ENCODE measurements at places on chromosomes 7 and 10.
A peak's percentile ranks its signal among the peaks of the same experiment; 100 is the strongest.

GRCh38 chr10:22849077-22849805 is 78.6 kb upstream of the ARMC3 start:
- peak; percentile 90 for DNase-seq

GRCh38 chr7:81197266-81197665 is 278.4 kb upstream of the SEMA3C start:
- DNase-seq: no peak

GRCh38 chr10:114239117-114239993 is at the start of gene VWA2:
Gene VWA2, plus strand, starts transcription at chr10:114239254. Its CDS starts 9,460 bp downstream, at chr10:114248714.
- no peak for DNase-seq

- no peak for DNase-seq
Measured at GRCh38 chr7:106944035-106944665, 79.1 kb downstream of the PIK3CG start.

- DNase-seq: no peak
Measured at GRCh38 chr10:71635251-71635866, 84.2 kb downstream of the C10orf105 start.

All from caudate nucleus (tissue), 63 donors.